ENCODE measurements at places on chromosomes 5 and 9. TPM values are rescaled to one million over a fixed set of nuclear protein-coding genes. Genes with fewer than 3 reads are reported as not detected.

- DNase-seq, result no peak
Observed at GRCh38 chr9:30670805-30671562, 1713.5 kb upstream of the ACO1 start.

DNA sequence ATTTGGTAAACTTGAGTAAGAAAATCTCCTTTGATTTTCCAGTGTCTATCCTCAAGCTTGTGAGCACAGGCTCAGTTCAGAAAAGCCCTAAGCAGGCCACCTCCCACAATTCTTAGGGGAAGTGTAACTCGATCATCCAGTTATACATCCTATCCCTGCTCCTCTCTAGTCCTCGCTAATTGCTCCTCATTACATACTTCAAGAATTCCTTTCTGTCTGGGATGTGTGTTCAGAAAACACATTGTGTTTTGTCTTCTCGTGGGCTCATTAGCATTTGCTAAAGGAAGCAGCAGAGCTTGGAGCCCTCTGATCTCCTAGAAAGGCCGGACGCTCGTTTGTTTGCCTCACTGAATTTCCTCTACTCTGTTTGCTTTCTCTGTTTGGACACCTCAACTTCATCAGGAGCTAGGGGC lies 268.2 kb upstream of the RFX3 start:
- no peak for DNase-seq

GRCh38 chr9:86508208-86508903 lies 154.1 kb upstream of the TUT7 start:
- no peak for DNase-seq

DNA sequence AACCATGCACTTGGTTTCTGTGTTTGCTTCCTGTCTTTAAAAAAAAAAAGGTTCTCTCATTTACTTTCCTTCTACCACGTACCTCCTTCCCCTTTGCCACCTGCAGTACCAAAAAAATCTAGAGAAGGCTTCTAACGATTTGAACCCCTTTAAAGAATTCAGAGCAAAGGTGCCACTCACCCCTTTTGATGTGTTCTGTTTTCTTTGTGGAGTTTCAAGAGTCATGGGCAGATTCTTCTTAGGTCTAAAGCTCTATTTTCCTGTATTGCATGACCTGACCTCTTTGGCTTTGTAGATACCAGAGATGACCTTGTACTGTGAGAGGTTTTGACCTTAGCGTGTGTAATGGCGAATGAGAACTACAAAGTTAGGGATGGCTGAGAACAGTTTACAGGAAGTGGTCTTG lies 29.0 kb downstream of the TXNDC8 start:
- DNase-seq, result no peak

The IFNE gene
- not detected for total RNA-seq

The PELO gene
- 19.1 TPM for total RNA-seq

The MELK gene
- 1.1 TPM for total RNA-seq

The RXFP3 gene
- not detected for total RNA-seq

The DENND4C gene
- 61.5 TPM for total RNA-seq

The ARHGEF37 gene
- total RNA-seq, result 23.0 TPM
